Stimulated activated CD4-positive, alpha-beta T cell treated with anti-CD3 and anti-CD28 coated beads, Interleukin-1b, Interleukin-23, amount 100 ng/mL, for 1 hour (primary cell): ENCODE measurements at places on chromosomes 12 and 14.

DNA sequence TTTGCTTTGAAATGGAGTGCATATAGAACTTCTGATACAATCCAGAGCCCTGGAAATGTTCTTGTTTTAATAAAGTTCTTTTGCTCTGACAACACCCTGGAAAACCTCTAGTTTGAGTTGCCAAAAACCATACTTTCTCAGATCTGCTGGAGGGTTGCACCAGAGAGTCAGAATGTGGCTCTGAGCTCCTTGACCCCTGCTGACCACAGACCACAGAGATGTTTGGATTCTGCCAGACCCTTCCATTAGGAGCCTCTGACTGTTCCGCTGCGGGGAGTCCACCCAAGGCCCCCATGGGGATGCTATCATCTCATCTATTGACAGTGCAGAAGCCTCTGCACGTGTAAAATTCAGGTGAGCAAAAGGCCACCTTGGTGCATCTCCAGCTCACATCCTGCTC lies 332.6 kb downstream of the GLT1D1 start:
- DNase-seq, result no peak

DNA sequence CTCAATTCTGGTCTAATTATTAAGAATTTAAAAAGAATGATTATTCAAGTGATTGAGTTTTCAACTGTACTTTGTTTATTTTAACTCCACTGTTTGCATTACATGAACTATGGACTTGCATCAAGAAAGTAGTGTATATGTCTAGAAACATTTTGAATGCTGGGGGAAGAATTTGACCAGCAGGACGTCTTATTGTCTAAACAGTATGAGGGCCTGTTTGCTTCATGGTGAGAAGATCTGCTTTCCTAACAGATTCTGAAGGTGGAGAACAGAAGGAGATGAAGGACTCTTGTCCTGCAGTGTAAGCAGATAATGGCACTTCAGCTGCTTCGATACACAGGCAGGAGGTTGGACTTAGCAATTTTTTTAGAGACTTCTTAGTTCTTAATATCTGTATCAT lies 176.0 kb downstream of the DACT1 start:
- no peak for DNase-seq

DNA sequence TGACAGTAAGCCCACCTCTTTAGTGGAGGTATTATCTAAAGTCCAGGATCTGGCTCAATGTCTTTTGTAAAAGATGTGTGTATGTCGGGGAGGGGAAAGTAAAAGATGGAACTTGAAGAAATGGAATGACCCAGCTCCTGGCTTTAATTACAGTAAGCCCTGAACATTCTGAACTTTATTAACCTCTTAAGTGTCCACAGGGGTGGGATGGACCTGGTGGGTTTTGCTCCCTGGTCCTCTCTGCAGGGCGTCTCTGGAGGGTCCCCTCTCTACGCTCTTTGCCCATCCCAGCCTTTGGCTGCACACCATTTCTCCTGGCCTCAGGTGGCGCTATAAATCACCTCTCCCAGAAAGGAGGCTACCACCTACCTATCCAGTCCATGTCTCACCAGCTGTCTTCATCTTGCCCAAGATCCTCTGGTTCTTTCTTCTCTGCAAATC lies 3.7 kb upstream of the CISTR start:
- no peak for DNase-seq

GRCh38 chr12:563787-564298 lies 99.4 kb downstream of the NINJ2 start:
- DNase-seq, result no peak

GRCh38 chr12:85676816-85677749 lies 159.1 kb downstream of the RASSF9 start:
- no peak for DNase-seq

- DNase-seq, result no peak
Measured at GRCh38 chr14:35333264-35333730, 41.1 kb downstream of the PSMA6 start.

GRCh38 chr14:88866305-88866704 lies 41.9 kb downstream of the TTC8 start:
- DNase-seq, result no peak

- DNase-seq, result no peak
Measured at GRCh38 chr12:111523587-111524167, 75.4 kb downstream of the ATXN2 start.

DNA sequence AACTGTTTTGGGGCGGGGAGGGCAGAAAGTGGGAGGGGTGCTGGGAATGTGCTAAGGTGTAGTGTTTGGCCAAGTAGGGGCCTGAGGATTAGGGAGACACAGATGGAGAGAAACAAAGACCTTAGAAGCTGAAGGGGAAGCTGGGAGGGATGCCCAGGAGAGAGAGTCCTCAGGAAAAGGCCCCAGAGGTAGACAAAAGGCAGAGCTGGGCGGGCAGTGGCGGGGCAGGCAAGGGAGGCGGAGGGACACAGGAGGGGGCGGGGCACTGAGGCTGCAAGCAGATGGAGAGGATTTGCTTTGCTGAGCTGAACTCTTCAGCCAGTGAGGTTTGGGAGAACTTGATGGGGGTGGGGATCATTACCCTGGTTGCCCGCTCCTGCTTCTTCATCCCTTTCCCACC lies 2.8 kb downstream of the PTMS start:
- no peak for DNase-seq

DNA sequence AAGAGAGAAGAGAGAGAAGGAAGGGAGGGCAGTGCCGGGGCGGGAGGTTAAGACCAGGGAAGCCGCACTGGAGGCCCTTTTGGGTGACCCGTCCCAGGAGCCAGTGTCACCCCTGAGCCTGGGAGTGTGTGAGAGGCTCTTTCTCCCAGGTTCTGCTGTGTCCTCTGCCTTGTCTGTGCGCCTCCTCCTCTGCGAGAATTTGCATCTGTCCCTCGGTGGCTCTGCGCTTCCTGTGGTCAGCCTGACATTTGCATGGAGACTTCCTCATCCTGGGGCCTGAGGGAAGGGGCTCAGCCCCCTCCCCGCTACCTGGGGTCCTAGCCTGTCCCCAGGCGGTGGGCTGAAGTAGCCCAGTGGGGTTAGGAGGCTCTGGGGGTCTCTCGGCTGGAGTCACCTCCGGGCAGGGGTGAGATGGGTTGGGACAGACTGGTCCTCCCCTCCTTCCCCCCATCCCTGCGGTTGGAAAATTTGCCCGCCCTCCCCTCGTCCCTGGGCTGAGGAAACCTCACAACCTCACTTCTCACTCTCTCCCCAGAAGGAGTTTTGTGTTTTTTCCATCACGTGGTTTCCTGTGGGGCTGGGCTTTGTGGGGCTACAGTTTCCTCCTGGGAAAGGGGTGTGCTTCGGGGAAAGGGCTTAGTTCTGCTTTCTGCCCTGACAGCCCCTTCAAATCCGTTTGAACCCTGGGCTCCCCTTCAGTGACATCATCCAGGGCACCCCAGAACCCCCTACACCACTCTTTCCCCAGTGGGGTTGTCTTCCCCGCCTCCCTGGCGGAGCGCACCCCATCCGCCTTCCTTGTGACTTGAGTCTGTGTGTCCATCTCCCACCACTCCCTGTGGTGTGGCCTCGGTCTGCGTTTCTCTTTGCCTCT lies 2.5 kb downstream of the PTPN6 start:
- DNase-seq, result peak; percentile 70

- DNase-seq, result no peak
Measured at GRCh38 chr14:104187121-104187889, 48.9 kb downstream of the KIF26A start.

DNA sequence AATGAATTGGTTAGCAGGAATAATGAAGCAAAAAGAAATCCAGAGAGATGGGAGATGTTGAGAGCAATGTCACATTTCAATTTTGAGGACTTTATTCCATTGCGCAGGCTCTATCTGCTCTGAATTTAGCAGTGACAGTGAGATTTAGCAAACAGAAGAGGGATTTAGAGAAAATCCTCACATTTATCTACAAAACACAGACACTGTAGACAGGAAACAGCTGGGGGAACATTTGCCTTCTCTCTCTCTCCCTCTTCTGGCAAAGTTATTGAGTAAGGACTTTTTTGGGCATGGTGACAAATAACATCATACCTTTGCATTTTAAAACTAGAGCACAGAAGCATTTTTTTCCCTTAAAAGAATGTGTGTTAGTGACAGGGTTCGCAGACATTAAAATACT lies at the start of gene IGF1:
Gene IGF1, minus strand, starts transcription at position 158 of the 400 bp plus-strand sequence. CDS start 182 bp downstream, outside the sequence.
- no peak for DNase-seq

- no peak for DNase-seq
Measured at GRCh38 chr12:116832353-116832752, 48.9 kb downstream of the HRK start.

- DNase-seq, result no peak
Measured at GRCh38 chr12:48182631-48183030, 813 bp upstream of the CCDC184 start.

GRCh38 chr12:18258929-18259328 lies 2.4 kb upstream of the PIK3C2G start:
- DNase-seq, result no peak

- no peak for DNase-seq
Measured at GRCh38 chr12:94730847-94731246, 80.5 kb upstream of the TMCC3 start.

- peak; percentile 19 for DNase-seq
Measured at GRCh38 chr12:54603173-54603814, 14.8 kb upstream of the PPP1R1A start.

DNA sequence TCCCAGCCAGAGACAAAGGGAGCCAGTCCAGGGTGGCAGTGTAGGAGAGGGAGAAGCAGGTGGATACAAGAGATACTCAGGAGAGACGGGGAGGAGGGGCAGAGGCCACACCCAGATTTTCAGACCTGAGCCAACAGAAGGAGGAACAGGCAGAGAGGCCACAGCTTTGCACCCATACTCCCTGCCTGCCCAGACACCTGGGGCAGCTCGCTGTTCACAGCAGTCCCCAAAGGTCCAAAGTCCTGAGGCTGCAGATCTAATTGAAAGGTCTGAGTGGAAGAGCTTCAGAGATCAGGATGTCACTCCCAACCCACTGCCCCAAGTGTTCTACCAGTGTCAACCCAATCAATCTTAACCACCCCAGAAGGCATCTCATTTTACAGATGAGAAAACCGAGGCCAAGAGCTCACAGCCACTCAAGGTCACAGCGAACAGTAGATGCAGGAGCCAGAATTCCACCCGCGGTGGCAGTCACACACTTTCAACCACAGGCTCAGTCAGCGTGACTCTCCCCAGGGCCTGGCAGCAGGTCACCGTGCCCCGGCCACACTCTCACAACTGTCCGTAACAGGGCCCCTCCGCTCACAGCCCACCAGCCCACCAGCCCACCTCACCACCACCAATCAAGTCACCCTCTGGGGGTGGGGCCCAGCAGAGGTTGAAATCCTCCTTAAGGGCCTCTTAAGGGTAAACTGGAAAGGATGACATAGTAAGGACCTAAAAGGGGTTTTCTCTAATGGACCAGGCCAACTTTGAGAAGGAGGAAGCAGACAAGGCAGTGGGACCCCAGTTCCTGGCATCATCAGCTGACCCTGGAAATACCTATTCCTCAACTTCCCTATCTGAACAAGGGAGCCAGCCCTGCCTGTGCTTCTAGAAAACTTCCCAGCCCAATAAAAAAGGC lies 33.3 kb downstream of the ACTN1 start:
- no peak for DNase-seq

DNA sequence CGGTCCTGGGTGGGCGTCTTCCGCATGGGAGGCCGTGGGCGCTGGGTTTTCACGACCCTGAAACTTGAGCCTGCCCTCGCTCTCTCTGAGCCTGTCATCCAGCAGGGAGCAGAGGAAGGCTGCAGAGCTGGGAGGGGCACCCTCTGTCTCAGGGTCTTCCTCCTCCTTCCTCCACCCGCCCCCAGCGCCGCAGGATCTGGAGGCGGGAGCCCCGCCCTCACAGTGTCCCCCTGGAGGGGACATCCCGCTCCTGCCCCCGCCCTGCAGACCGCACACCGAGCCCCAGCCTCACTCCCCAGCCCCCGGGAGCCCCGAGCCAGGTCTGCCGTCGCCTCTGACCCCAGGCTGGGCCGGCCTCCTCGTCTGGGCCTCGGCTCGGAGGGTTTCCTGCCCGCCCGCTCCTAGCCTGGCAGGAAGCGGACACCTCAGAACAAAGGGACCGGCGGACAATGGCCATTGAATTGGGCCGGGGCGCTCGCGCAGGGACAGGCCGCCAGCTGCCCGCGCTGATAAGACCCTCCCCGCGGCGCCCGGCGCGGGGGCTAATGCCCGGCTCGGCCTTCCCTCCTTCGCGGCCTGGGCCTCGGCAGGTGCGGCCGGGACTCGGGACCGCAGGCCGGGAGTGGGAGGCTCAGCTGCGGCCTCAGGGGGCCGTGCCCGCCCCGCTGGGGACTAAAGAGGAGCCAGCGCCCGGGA lies 15.3 kb upstream of the NUDT14 start:
- no peak for DNase-seq

DNA sequence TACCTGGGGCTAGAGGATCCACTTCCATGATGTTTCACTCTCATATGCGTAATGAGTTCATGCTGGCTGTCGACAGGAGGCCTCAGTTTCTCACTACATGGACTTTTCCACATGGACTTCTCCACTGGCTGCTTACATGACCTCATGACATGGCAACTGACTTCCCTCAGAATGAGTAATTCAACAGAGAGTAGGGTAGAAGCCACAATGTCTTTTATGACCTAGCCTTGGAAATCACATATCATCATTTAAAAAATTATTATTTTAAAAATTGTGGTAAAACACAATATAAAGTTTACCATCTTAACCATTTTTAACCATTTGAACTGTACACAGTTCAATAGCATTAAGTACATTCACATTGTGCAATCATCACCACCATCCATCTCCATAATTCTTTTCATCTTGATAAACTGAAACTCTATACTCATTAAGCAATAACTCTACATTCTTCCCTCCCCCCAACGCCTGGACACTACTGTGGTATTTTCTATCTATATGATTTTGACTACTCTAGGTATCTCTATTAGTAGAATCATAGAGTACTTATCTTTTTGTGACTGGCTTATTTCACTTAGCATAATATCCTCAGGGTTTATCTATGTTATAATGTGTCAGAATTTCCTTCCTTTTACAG lies 144.5 kb downstream of the TGFB3 start:
- DNase-seq, result no peak

DNA sequence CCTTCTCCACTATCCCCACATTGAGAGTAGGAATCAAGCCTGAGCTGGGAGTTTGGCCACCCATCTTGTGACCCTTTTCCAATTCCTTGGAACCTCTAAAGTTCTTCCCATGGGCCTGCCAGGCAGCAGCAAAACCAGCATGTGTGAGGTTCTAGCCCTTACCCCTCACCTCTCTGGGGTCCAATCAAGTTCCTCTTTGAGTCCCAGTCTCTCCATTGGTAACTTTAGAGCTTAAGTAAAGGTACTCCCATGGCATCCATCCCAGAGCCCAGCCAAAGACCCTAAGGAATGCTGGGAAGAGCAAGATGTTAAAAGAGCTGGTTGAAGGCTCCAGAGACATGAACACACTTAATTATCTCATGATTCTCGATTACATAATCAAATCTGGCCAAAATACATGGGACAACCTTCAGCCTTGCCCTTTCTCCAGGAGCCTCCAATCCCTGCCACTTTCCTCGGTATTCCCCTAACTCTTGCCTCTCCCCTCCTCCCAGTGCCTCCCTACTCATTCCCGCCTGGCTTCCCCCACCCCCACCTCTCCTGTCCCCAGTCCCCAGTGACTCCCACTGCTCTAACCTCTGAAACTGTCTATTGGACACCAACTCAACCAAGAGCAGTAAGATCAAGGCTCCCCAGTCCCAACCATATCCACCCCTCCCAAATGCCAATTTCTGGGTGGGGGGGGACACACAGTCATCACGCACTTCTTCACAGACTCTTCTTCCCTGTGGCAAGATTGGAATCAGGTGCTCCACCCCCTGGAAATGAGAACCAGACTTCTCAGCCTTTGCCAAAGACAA lies 4.8 kb upstream of the TNS2 start:
- DNase-seq, result no peak

GRCh38 chr12:81162391-81163136 lies 84.7 kb downstream of the ACSS3 start:
- DNase-seq, result no peak
